ENCODE measurements at places on chromosomes 6 and 20.

DNA sequence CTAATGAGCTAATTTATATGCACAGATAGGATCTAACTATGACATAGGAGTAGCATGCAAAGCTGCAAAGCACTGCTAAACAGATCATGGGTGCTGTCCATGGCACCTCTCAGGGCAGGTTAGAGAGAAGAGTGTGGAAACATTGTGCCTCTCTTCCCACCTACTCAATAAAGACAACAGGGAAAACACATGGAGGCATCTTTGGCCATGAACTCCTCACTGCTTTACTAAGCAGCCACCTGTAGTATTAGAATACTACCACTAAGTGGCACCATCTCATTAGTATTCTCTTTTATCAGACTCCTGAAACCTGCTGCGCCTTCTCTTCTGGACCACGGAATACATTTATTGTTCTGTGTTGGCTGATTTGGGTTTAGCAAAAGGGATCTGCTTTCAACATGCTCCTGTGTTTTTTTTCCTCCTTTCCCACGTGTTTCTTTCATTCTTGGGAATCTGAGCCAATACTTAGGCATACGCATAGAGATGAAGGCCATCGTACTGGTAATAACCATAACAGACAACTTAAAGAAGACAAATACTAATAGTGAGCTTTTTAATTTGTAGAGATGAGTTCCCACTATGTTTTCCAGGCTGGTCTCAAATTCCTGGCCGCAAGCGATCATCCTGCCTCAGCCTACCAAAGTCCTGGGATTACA lies 9.4 kb upstream of the HDDC2 start:
- H3K4me3 ChIP-seq, result no peak overlapping the region
- no peak for DNase-seq
- no peaks in the 10 kb centered on the region for H3K4me1 ChIP-seq
- H3K36me3 ChIP-seq, result no peaks in the 10 kb centered on the region
- no peaks in the 10 kb centered on the region for H3K27me3 ChIP-seq

- DNase-seq, result no peak
- no peak overlapping the region for H3K4me3 ChIP-seq
- H3K27me3 ChIP-seq, result no peaks in the 10 kb centered on the region
- H3K4me1 ChIP-seq, result no peaks in the 10 kb centered on the region
- no peaks in the 10 kb centered on the region for H3K36me3 ChIP-seq
- H3K27ac ChIP-seq, result no peak overlapping the region
Observed at GRCh38 chr20:48286601-48287000, 501.3 kb upstream of the SULF2 start.

DNA sequence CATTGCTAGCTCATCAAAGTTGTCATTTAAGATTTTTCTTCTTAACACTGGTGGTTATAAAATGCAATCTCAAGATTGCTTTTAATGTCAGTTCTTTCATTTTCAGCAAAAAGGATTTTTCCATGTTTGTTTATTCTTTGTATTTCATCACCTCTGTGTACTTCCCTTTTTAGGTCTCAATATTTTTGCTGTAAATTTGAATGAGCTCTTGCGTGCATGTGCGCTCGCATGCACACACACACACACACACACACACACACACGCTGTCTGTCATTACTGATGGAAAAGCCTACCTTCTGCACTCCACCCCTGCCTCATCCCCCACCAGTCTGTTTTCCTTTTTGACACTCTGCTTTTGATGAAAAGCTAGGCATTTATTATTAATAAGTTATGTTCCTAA lies 85.3 kb upstream of the FYN start:
- no peaks in the 10 kb centered on the region for H3K27me3 ChIP-seq
- H3K4me3 ChIP-seq, result no peak overlapping the region
- no peak for DNase-seq
- no peaks in the 10 kb centered on the region for H3K4me1 ChIP-seq

DNA sequence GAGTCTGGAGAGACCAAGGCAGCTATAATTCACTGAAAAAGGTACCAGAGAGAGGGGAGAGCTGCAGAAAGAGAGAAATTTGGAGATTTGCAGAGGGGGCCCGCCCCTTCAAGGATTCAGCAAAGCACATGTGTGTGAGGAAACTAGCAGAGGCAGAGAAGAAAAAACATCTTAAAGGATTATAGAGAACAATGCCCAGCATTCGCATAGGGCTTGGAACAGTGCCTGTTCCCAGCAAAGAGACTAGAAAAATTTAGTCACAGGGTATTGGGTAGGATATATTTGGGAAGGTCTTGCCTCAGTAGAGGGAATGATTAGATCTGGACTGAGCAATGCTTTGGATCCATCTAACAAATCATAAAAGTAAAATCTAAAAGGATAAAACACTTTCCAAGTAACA lies 44.0 kb downstream of the SRPK1 start:
- no peaks in the 10 kb centered on the region for H3K4me1 ChIP-seq
- H3K4me3 ChIP-seq, result no peak overlapping the region
- H3K36me3 ChIP-seq, result peaks cover 15% of the 10 kb centered on the region
- no peak for DNase-seq

GRCh38 chr20:325889-326644 lies 715 bp downstream of the SOX12 start:
- DNase-seq, result peak; percentile 27
- H3K36me3 ChIP-seq, result no peaks in the 10 kb centered on the region
- H3K27ac ChIP-seq, result peak overlapping the region; percentile 62

DNA sequence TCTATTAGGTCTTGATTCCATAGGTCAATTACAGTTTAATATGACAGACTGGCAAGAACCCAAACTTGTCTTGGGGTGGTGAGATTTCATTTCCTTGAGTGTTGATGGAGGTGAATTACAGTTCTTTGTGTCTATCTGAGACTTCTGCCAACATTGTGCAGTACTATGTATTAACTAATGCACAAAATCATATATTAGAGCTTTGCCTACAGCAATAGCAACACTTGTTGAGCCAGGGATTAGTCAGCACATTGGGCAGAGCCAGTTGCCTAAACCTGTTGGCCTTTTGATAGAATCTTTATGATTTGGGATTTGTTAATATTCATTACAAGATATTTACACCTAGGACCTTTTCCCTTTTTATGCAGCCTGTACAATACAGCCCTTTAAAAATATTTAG lies 135.3 kb upstream of the CENPW start:
- H3K4me3 ChIP-seq, result no peak overlapping the region
- H3K27me3 ChIP-seq, result no peaks in the 10 kb centered on the region
- no peaks in the 10 kb centered on the region for H3K36me3 ChIP-seq
- no peak overlapping the region for H3K27ac ChIP-seq
- no peak for DNase-seq

DNA sequence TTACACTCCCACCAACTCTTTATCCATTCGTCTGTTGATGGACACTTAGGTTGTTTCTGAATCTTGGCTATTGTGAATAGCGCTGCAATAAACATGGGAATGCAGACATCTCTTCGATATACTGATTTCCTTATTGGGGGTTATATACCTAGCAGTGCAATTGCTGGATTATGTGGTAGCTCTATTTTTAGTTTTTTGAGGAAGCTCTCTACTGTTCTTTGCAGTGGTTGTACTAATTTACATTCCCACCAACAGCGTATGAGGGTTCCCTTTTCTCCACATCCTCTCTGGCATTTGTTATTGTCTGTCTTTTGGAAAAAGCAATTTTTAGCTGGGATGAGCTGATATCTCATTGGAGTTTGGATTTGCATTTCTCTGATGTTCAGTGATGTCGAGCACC lies 4.6 kb upstream of the PFDN4 start:
- H3K4me1 ChIP-seq, result no peaks in the 10 kb centered on the region
- H3K27ac ChIP-seq, result no peak overlapping the region
- no peaks in the 10 kb centered on the region for H3K27me3 ChIP-seq
- DNase-seq, result no peak

DNA sequence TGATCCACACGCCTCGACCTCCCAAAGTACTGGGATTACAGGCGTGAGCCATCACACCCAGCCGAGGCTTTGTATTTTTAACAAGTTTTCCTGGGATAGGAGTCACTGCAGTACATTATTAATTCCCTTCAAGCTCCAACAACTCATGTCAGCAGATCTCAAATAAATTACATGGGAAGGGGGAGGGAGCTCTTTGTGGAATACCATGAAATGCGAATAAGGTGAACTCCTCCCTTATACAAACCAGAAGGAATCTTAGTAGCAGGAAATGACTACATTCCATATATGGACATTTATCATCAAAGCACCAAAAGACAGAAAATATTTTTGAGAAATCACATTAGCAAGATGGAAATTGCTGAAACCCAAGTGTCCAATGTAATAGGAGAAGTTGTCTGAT lies 2.9 kb downstream of the GSS start:
- DNase-seq, result no peak
- H3K4me3 ChIP-seq, result no peak overlapping the region
- no peak overlapping the region for H3K27ac ChIP-seq
- peaks cover 9% of the 10 kb centered on the region for H3K4me1 ChIP-seq
- H3K36me3 ChIP-seq, result peaks cover 5% of the 10 kb centered on the region
- H3K27me3 ChIP-seq, result no peaks in the 10 kb centered on the region

DNA sequence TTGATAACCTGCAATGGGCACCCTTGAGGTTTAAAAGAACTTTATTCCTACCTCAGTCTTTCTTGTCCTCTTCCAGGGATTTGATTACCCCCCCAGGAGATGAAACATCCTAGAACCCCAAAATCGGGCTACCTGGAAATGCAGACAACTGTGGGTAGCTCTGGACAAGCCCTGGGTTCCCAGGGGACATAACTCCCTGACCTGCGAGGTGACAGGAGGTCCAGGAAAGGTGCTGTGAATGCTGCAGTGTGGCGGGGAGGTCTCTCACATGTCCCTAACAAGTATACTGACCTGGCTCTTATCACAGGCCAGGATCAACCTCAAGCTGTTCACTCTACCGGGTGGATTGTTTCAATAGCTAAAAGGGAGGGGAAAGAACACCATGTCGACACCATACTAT lies 11.6 kb downstream of the JAG1 start:
- no peaks in the 10 kb centered on the region for H3K4me1 ChIP-seq
- H3K36me3 ChIP-seq, result no peaks in the 10 kb centered on the region
- H3K4me3 ChIP-seq, result no peak overlapping the region
- H3K27me3 ChIP-seq, result no peaks in the 10 kb centered on the region
- H3K27ac ChIP-seq, result no peak overlapping the region

DNA sequence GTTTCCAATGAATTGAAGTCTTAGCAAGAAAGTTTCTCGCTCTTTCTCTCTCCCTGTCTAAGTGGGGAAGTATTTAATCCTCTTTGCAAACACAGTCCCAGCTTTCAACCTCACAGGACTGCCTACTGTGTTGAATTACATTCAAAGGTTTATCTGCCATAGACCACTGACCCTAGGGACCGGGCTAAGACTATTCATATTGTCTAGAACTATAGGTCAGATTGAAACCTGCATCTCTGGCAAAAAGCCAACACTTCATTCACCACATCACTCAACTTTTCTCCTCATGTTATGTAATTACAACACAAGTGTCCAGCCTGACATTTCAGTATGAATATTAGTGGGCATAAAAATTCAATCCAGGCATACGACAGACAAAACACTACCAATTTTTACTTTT lies 314.7 kb upstream of the RSPO3 start:
- H3K4me3 ChIP-seq, result no peak overlapping the region
- H3K36me3 ChIP-seq, result no peaks in the 10 kb centered on the region
- no peak overlapping the region for H3K27ac ChIP-seq
- DNase-seq, result no peak
- no peaks in the 10 kb centered on the region for H3K4me1 ChIP-seq

GRCh38 chr6:151374036-151374683 lies 17.2 kb downstream of the ZBTB2 start:
- peak overlapping the region; percentile 52 for H3K27ac ChIP-seq
- no peak for DNase-seq
- peaks cover under 1% of the 10 kb centered on the region for H3K36me3 ChIP-seq
- no peaks in the 10 kb centered on the region for H3K27me3 ChIP-seq

DNA sequence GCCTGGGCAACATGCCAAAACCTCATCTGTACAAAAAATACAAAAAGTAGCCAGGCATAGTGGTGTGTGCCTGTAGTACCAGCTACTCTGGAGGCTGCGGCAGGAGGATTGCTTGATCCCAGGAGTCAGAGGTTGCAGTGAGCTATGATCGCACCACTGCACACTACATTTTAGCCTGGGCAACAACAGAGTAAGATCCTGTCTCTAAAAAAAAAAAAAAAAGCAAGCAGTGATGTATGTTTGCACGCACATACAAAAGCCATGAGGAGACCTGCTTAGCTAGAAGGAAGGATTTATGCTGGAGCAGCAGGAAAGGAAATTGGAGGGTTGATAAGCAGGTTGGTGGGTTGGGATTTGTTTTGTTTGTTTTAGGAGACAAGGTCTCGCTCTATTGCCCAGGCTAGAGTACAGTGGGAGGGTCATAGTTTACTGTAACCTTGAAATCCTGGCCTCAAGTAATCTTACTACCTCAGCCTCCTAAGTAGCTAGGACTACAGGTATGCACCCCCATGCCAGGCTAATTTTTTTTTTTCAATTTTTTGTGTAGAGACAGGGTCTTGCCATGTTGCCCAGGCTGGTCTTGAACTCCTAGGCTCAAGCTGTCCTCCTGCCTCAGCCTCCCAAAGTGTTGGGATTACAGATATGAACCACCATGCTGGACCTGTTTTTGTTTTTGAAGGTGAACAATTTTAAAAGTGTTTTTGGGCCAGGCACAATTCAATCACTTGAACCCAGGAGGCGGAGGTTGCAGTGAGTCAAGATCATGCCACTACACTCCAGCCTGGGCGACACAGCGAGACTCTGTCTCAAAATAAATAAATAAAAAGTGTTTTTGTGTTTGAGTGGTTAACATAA lies 4.0 kb downstream of the ZSWIM3 start:
- no peaks in the 10 kb centered on the region for H3K27me3 ChIP-seq
- H3K4me1 ChIP-seq, result no peaks in the 10 kb centered on the region
- DNase-seq, result no peak

DNA sequence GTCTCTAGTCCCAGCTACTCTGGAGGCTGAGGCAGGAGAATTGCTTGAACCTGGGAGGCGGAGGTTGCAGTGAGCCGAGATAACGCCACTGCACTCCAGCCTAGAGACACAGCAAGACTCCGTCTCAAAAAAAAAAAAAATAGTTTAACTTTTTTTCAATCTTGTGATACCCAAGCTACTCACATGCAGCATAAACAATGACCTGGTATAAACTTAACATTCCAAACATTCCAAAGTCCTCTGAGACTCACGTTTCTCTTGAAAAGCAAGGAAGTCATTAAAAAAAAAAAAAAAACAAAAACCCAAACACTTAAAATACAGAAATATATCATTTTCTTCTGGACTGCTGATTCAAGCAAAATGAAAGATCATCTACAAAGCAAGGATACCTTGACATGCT lies 14.3 kb downstream of the CRNKL1 start:
- no peak overlapping the region for H3K27ac ChIP-seq
- H3K4me1 ChIP-seq, result no peaks in the 10 kb centered on the region
- H3K4me3 ChIP-seq, result no peak overlapping the region
- H3K36me3 ChIP-seq, result peaks cover 96% of the 10 kb centered on the region

- no peaks in the 10 kb centered on the region for H3K27me3 ChIP-seq
- H3K36me3 ChIP-seq, result no peaks in the 10 kb centered on the region
- no peak overlapping the region for H3K4me3 ChIP-seq
- H3K4me1 ChIP-seq, result no peaks in the 10 kb centered on the region
- H3K27ac ChIP-seq, result no peak overlapping the region
Observed at GRCh38 chr20:57024849-57025248, 241.6 kb downstream of the BMP7 start.

DNA sequence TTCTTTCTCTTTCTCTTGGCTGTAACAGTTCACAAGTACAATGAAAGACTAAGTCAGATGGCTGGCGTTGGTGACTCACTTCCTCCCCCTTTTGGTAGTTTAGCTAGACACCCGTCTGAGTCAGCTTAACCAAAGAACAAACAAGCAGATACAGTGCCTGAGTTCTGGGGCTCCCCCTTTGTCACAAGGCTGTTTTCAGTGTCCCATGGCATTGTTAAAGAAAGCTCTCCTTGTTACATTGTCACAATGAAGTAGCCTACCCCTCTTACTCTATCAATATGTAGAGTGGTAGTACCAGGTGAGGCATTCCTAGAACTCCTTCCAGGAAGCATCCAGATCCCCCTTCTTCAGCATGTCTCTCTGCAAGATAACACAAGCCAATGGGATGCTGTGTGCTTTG lies 38.6 kb downstream of the KIAA0408 start:
- no peaks in the 10 kb centered on the region for H3K4me1 ChIP-seq
- DNase-seq, result peak; percentile 31
- no peaks in the 10 kb centered on the region for H3K36me3 ChIP-seq
- H3K4me3 ChIP-seq, result no peak overlapping the region
